GM23248 (cell line): ENCODE measurements at places on chromosomes 6 and 20. TPM values are rescaled to one million over a fixed set of nuclear protein-coding genes. Genes with fewer than 3 reads are reported as not detected.

DNA sequence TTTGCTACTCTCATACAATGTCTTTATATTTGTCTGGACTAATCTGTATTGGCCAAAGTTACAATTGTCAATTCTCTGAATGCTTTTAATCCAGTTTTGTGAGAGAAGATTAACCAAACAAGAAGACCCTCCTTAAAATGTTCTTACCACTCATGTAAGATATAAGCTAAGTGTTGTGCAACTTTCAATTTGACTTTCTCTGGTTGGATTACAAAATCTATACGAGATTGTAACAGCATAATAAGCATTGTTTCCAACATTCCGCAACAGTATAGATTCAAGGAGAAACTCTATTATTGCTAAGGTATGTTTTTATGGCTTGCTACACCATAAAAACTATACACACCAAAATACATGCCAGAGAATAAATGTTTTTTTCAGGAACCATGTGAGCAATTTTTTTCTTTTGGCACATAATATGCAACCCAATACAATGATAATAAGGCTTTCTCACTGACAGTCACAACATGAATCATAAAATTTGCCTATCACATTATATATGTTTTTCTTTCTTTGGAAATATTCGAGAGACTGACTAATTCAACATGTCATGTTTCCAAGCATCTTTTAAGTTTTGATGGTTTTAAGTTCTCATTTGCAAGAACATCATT lies 12.2 kb upstream of the TRPC4AP start:
- H3K36me3 ChIP-seq, result no peaks in the 10 kb centered on the region
- no peak overlapping the region for H3K4me3 ChIP-seq
- H3K4me1 ChIP-seq, result no peaks in the 10 kb centered on the region; the same call in 1 of the 2 replicates
- H3K27me3 ChIP-seq, result no peaks in the 10 kb centered on the region
- H3K27ac ChIP-seq, result no peak overlapping the region
- no peak for DNase-seq

- H3K4me1 ChIP-seq, result peaks cover 30% of the 10 kb centered on the region
- H3K27ac ChIP-seq, result no peak overlapping the region
- H3K36me3 ChIP-seq, result no peaks in the 10 kb centered on the region
- H3K27me3 ChIP-seq, result no peaks in the 10 kb centered on the region
- no peak overlapping the region for H3K4me3 ChIP-seq
- DNase-seq, result peak; percentile 61
Observed at GRCh38 chr6:80519811-80520594, 413.5 kb downstream of the BCKDHB start.

DNA sequence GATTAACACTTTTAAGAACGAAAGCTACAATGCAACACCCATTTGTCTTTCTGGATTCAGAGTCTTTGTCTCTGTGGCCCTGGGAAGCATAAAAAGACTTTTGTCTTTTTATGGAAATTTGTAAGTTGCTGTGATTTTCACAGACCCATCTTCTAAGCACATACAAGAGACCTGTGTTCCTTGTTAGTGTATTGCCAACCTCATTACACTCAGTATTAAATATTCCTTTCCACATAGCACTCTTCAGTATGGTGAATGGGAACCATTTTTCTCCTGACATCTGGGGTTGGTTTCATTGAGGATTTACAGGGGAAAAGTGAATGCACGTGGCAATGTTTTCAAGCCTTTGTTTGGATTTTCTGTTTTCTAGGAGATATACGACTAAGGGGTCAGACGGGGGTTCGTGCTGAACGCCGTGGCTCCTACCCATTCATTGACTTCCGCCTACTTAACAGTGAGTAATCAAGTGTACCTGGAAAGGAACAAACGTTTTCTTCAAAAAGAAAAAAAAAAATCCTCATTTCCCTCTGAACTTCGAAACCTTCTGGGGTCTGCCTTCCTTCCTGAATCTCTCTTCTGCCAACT lies 141.7 kb downstream of the MTFR2 start:
- H3K4me3 ChIP-seq, result no peak overlapping the region
- H3K27ac ChIP-seq, result no peak overlapping the region
- no peak for DNase-seq
- H3K4me1 ChIP-seq, result peaks cover 8% of the 10 kb centered on the region; the same call in 1 of the 2 replicates
- no peaks in the 10 kb centered on the region for H3K36me3 ChIP-seq
- no peaks in the 10 kb centered on the region for H3K27me3 ChIP-seq

- H3K4me3 ChIP-seq, result no peak overlapping the region
- no peaks in the 10 kb centered on the region for H3K27me3 ChIP-seq
- H3K4me1 ChIP-seq, result peaks cover 9% of the 10 kb centered on the region; the same call in 1 of the 2 replicates
Observed at GRCh38 chr6:126118058-126118755, 131.9 kb downstream of the TRMT11 start.

DNA sequence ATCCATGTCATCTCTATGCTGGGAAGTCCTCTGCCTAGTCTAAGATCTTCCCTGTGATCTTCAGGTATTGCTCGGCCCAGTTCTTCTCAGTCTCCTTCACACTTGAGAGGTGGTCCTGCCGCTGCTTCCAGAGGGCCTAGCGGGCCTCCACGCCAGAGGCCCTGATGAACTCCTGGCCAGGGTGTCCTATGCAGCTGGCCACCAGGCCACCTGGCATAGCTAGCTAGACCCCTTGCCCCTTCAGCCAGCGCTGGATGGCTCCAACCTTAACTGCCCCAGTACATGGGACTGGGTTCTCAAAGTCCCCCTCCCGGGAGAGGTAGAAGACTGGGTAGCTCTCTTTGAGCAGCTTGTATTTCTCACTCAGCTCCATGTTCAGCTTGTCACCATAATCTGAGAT lies 81.1 kb downstream of the ZFP64 start:
- no peaks in the 10 kb centered on the region for H3K27me3 ChIP-seq
- no peak overlapping the region for H3K4me3 ChIP-seq
- H3K36me3 ChIP-seq, result no peaks in the 10 kb centered on the region
- no peak overlapping the region for H3K27ac ChIP-seq

- no peak overlapping the region for H3K27ac ChIP-seq
- H3K36me3 ChIP-seq, result no peaks in the 10 kb centered on the region
- no peaks in the 10 kb centered on the region for H3K27me3 ChIP-seq
- DNase-seq, result no peak
- H3K4me3 ChIP-seq, result no peak overlapping the region
Observed at GRCh38 chr6:113625850-113626249, 231.3 kb upstream of the MARCKS start.

PPP1R3G gene
- 1.5 and 2.6 TPM in 2 replicates for total RNA-seq
